Dermis microvascular lymphatic vessel endothelial cell (primary cell): ENCODE measurements at places on chromosomes 1 and 21.
A peak's percentile ranks its signal among the peaks of the same experiment; 100 is the strongest.

GRCh38 chr21:36134803-36135390, at the start of gene CBR3:
CBR3 (plus strand) TSS chr21:36135079; CDS start chr21:36135193, 114 bp downstream.
- DNase-seq = peak; percentile 50

DNA sequence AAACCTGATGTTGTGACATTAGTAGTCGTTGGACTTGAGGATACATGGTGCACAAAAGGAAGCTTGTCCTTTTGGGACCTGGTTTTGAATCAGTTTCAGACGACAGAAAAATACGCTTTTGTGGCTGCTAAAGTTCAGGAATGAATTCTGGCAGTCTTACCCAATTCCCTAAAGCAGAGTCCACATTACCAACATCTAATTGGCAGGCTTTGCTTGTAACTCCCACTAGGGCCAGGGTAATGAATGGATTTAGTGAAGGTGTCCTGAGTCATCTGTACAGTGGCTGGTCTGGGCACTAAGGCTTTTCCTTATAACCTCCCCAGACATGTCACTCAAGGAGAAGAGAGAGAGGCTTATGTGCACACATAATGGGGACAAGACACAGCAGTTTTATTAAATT, 66.2 kb upstream of the RNPC3 start:
- no peak for DNase-seq

- DNase-seq = no peak
Observed at GRCh38 chr1:151176514-151177045, 799 bp upstream of the TMOD4 start.

DNA sequence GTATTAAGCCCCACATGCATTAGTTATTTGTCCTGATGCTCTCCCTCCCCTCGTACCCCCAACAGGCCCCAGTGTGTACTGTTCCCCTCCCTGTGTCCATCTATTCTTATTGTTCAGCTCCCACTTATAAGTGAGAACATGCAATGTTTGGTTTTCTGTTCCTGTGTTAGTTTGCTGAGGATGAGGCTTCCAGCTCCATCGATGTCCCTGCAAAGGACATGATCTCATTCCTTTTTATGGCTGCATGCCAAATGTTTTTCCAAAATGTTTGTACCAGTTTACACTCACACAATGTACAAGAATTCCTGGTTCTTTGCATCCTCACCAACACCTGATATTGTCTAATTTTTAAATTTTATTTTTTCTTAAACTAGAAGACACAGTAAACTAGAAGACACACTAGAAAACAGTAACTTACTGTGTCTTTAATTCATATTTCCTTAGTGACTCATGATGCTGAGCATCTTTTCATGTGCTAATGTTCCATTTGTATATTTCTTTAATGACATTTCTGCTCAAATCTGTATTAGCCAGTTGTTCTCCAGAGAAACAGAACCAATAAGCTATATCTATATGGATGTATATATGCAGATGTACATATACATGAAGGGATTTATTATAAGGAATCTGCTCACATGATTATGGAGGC, 19.4 kb upstream of the USP1 start:
- DNase-seq = no peak
